ENCODE measurements at places on chromosomes 5 and 9.

- no peak for DNase-seq
Observed at GRCh38 chr5:74575741-74576538, 64.6 kb downstream of the ENC1 start.

GRCh38 chr5:17794201-17794600, 159.9 kb downstream of the TAF11L14 start:
- DNase-seq, result no peak

DNA sequence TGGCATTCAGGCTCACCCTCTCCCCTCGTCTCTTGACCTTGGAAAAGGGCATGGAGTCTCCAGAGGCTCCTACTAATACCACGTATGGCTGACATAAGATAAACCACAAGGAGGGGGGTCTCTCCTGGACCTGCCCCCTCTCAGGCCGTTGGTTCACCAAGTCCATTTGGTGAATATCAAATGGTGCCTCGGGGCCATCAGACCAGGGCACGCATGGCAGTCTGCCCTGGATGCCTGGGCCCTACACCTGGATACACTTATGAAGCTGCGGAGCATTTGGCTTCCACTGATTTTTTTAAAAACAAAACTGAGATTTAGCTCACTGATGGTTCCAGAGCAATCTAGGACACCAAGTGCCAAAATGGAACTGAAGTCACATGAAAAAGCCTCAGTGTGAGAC, 40.3 kb upstream of the ZNF622 start:
- no peak for DNase-seq

GRCh38 chr9:92292338-92293074, 991 bp downstream of the IARS1 start:
- no peak for DNase-seq

GRCh38 chr5:169637085-169637548, at the start of gene DOCK2:
TSS of gene DOCK2 (plus strand) at chr5:169637275. CDS start at chr5:169637327, 52 bp downstream.
- DNase-seq, result no peak

- DNase-seq, result peak; percentile 90
Observed at GRCh38 chr5:14440582-14441431, 140.8 kb upstream of the OTULINL start.

All from amniotic stem cell (primary cell).